ENCODE measurements at places on chromosomes 16 and 17.

GRCh38 chr16:31355431-31356100 is 590 bp downstream of the ITGAX start:
- no peak for DNase-seq

- DNase-seq: no peak
These were observed 212.4 kb downstream of the SNX29 start for GRCh38 chr16:12188935-12189249.

DNA sequence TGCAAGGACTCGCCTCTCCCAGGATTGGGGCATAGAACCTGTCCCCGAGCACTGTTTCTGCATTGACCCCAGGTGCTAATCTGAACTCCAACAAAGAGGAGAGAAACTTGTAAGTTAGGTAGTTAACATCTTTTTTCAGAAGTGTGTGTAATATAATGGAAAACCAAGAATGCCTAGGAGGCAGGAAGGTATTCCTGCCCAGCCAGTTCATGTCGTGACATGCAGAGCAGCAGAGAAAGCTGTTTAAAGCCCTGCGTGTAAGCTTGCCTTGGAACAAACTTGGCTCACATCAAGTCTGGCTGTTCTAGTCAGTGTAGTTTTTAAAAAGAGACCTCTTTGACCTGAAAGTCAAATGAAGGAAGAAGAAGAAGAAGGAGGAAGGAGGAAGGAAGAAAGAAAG is 2.1 kb upstream of the GNA13 start:
- DNase-seq: no peak

DNA sequence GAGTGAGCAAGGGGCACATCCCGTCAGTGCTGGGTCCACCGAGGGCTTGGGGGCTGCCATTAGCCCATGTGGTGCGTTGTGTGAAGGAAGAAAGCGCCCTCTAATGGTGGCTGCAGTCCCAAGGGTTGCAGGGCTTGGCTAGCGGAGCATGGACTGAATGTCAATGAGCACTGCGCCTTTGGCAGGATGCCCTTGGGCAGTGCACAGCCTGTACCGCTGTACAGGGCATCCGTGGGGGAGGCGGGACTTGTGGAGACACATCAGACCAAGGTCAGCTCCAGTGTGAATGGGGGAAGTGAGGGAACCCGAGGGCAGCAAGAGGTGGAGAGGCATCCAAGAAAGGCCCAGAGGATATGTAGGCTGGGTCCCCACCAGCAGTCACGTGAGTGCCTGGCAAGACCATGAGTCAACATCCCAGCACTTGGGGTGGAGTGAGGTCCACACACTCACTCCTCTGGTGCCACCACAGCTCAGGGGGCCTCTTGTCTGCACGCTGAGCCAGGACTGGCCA is 75.5 kb upstream of the MED9 start:
- DNase-seq: no peak

- no peak for DNase-seq
These were observed 81.7 kb downstream of the MRM3 start for GRCh38 chr17:863880-864279.

DNA sequence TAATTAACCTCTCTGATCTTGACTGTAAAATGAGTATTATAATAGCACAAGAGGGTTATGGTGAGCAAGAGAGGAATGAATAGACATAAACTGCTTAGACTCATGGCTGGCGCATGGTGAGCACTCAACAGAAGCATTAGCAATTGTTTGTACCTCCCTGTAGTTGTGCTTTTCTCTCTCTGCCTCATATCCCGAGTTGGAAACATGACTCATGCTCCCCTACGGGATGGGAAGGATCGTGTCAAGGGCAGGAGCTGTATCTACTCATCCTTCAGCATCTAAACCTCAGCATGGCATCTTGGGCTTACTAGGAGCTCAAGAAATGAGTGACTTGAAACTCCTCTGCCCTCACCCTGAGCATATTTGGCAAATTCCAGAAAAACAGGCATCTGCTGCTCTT is 299.6 kb downstream of the MAP2K4 start:
- DNase-seq: no peak

- DNase-seq: no peak
These were observed 8.7 kb upstream of the RNF213 start for GRCh38 chr17:80251966-80252365.
